ENCODE measurements at places on chromosomes 7 and 10.

GRCh38 chr7:131112431-131112830, 215.2 kb upstream of the MKLN1 start:
- DNase-seq: no peak

GRCh38 chr10:803041-803741, 113.7 kb upstream of the DIP2C start:
- no peak for DNase-seq

DNA sequence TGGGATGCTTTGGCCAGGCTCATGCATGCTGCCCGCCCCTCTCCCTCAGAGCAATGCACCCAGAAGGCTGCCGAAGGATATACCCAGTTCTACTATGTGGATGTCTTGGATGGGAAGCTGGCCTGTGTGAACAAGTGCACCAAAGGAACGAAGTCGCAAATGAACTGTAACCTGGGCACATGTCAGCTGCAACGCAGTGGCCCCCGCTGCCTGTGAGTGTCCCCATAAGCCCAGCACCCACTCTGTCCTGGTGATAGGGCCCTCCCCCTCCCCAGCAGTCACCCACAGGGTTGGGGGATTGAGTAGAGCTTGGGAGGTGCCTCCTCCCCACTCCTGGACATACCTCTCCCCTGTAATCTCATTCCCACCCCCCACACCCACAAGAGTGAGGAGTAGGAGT, 7.0 kb upstream of the MUC17 start:
- DNase-seq: no peak

DNA sequence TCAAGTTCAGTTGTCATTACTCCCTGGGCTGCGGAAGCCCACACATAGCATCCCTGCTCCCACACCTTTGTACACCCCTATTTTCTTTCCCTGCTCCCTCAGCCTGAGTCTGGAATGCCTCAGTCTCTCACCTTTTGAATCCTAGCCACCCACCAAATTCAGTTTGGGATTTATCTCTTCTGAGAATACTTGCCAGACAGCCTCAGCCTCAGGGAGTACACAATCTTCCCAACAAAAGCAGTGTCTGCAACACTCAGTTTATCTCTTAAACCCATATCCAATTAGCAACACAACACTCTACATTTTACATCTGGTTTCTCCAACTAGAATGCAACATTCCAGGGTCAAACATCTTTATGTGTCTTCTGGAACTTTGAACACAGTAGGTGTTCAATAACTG, 190.2 kb downstream of the GPAM start:
- no peak for DNase-seq

GRCh38 chr10:129122846-129123245, 344.2 kb upstream of the MGMT start:
- DNase-seq: no peak

DNA sequence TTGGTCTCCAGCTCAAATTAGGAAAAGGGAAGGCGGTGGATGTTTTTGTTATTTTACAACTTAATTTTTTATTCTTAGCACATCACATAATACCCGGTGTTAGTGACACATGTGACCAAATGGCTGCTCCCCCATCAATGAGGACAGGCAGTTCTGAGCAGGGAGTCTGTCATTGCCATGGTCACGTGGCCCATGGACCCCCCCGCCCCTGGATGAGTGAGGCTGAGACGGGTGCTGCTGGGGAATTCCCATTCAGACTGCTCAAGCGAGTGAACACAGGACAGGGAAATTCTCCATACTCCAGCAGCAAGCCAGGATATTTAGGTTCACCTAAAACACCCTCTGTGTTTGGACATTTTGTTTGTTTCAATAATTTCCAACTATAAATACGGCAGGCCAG, 34.7 kb upstream of the SLC35B4 start:
- DNase-seq: no peak

DNA sequence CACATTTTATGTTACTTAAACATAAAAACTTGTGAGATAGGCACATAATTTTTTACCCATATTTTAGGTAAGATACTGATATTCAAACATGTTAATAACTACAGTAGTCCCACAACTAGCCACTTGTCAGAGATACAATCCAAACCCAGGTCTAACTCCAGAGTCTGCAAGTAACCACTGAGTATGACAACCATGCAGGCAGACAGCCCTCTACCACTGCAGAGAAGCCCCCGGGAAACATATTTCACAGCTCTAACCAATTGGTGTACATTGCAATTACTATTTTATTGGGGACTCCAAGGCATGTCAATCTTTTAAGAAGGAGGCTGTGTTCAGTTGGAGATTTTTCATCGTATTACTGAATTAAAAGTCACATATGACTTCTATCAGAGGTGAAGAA, 107.2 kb upstream of the FAM133B start:
- DNase-seq: no peak
